Right renal pelvis (tissue), 4 donors: ENCODE measurements at places on chromosomes 5 and 9. TPM values are rescaled to one million over a fixed set of nuclear protein-coding genes. Genes with fewer than 3 reads are reported as not detected.

Gene FBXO10
- 14.8 TPM for polyA plus RNA-seq

Gene DPYSL3
- polyA plus RNA-seq: 36.8 TPM

Gene DRD1
- not detected for polyA plus RNA-seq

Gene SLC25A2
- not detected for polyA plus RNA-seq

Gene PCDHGB2
- 3.4 TPM for polyA plus RNA-seq

Gene LOX
- polyA plus RNA-seq: 40.8 TPM

Gene ALDH1A1
- 277 TPM for polyA plus RNA-seq

Gene CARD6
- 2.5 TPM for polyA plus RNA-seq

Gene BARHL1
- not detected for polyA plus RNA-seq

Gene C9orf152
- polyA plus RNA-seq: 0.28 TPM

Gene AGXT2
- polyA plus RNA-seq: 51.2 TPM

Gene PKD2L2
- polyA plus RNA-seq: 0.41 TPM
